Retina (tissue), 1 donor: ENCODE measurements at places on chromosomes 16 and 17.
A peak's percentile ranks its signal among the peaks of the same experiment; 100 is the strongest.

DNA sequence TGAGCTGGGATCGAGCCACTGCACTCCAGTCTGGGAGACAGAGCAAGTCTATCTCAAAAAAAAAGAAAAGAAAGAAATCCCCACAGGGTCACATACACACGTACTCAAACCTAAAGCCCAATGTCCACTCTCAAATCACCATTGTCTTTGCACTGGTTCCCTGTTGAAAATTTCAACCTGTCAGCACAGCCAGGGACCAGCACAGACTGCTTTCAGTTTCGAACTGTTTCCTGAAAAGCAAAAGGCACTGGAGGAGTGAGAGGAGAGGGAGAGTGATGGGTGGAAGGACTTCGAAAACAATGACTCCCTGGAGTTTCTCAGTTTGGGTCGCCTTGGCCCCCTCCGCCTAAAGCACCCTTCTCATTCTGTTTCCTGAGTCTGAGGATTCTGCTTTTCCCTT lies 9.0 kb upstream of the CD300C start:
- DNase-seq = no peak

DNA sequence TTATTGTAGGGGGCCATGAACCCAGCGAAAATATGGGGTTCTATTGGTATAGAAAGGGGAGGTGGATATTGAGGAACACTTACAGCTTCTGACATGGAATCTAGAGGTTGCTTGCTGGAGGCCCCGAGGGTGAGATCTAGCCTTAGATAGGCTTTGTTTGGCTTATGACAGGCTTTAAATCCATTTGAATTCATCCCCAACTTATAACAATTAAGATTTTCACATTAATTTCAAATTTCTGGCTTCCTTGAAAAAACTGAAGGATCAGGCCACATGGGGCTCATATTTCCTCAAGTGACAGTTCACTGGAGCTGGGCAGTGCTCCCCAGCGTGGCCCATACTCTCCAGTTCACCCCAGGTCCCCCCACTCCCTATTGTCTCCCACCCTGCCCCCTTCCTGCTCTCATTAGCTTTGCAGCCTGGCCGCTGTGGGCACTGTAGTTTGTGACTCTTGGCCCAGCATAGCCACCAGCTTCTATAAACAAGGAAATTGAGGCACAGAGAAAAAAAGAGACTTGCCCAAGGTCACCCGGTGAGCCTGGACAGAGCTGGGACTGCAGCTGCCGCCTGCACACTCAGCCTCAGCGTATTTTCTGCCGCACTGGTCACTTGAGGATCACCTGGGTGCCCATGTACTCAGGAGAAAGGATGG lies 19.8 kb upstream of the ADGRG1 start:
- DNase-seq = no peak

- DNase-seq = peak; percentile 87
Measured at GRCh38 chr17:55513885-55514590, 2.8 kb upstream of the SMIM36 start.

GRCh38 chr16:57628008-57628781 lies at the start of gene ADGRG1:
TSS of gene ADGRG1 (plus strand) at chr16:57628630. CDS start at chr16:57650288, 21,658 bp downstream.
- peak; percentile 77 for DNase-seq

DNA sequence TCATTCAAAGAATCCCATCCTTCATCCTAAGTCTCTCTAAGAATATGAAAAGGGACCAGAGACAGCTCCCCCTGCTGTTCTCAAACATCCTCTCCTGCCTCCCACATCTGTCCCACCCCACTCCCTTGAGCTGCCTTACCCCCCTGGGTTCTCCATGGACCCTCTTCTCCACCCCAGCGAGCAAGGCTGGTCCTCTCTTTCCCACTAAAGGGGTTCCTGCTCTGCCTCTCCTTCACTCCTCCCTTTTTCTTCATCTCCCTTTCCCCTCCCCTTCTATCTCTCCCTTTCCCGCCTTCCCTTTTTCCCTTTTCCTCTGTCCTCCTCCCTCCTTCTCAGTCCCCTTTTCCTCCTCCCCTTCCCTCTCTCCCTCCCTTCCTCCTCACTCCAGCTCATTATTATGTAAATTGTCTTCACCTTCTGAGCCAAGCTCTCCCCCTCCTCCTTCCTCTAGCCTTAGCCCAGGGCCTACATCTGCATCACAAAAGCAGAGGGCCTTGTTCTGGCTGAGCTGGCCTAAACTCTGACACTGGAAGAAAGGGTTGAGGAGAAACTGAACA lies 90.0 kb downstream of the GNAO1 start:
- DNase-seq = no peak

DNA sequence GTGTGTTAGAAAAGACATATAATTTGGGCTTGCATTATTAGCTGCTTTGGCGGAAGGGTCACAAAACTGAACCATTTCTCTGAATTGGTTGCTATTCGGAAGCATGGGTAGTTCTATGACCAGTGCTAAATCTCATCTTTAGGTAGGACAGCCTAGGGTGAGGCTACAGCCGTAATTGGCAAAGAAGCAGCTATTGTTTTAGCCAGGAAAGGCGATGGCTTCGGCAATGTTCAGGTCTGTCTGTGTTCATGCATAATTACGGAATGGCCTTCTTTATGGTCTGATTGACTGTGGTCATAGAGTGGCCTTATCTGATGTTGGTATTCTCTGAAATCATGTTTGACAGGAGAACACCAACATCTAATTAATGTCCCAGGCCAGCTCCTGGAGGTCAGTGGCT lies 368.4 kb upstream of the HSBP1 start:
- DNase-seq = no peak

GRCh38 chr17:9432134-9432885 lies 143.3 kb downstream of the STX8 start:
- no peak for DNase-seq

- DNase-seq = peak; percentile 90
Measured at GRCh38 chr17:78359997-78360370, at the start of gene SOCS3. TSS of gene SOCS3 (minus strand) at chr17:78360077. CDS start at chr17:78359095, 982 bp downstream.

DNA sequence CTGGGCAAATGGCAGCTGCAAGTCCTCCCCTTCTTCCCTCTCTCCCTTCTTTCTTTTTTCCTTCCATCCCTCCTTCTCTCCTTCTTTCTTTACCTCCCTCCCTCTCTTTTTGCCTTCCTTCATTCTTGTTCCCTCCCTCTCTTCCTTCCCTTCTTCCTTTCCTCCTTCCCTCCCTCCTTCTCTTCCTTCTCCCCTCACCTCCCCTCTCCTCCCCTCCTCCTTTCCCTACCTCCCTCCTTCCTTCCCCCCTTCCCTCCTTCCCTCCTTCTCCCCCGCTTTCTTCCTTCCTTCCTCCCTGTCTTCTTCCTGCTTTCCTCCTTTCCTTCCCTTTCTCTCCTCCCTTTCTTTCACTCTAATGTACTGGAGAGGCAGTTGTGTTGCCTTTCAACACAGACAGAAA lies 110.8 kb upstream of the SALL1 start:
- DNase-seq = no peak

DNA sequence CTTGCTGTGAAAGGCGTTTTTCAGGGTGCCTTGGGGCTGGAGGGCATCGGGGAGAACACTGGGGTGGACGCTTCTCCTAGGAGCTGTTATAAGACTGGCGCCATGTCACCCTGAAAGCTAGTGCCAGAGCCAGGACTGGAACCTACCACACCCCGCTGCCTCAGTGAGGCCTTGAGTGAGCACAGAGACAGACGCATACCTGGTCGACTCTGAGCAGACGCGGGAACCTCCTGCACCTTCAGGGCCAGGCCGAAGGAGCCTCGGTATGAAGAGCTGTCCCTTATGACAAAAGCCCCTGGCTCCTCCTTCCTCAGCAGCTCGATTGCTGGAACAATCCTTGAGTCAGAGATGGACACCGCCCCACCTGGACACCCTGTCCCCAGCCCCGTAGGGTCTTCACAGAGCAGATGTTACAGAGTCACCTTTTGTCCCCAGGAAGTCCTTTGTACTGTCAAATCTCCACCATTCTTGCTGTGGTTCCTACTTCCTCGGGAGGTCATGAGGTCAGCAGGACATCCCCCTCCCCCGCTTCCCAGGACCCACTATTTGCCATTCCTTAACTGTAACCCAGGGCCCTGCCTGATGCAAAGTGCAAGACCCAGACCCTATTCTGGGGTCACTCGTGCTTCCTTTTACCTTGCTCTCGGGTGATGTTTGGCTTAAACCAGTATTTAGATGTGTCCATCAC lies 17.0 kb downstream of the TNS4 start:
- no peak for DNase-seq

DNA sequence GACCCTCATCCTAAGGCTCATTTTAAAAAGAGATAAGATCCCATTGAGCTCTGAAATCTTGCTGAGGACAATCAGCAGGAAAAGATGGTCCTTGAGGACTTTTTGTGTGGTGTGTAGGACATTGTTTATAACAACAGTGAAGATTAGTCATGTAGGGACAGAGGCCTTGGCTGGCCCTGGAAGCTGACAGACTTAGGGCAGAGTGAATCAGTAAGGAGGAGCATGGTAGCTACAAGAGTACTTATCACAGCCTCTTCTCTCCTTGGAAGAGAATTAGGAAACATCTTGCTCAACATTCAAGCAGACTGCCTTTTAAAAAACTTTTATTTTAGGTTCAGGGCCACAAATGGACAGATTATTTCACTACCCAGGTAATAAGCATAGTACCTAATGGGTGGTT lies 665.9 kb upstream of the SALL1 start:
- no peak for DNase-seq

- no peak for DNase-seq
Measured at GRCh38 chr17:73142872-73143381, 21.9 kb upstream of the SSTR2 start.

- DNase-seq = no peak
Measured at GRCh38 chr16:49604602-49605001, 231.0 kb downstream of the C16orf78 start.

- no peak for DNase-seq
Measured at GRCh38 chr16:68395815-68396214, 52.5 kb downstream of the SMPD3 start.

DNA sequence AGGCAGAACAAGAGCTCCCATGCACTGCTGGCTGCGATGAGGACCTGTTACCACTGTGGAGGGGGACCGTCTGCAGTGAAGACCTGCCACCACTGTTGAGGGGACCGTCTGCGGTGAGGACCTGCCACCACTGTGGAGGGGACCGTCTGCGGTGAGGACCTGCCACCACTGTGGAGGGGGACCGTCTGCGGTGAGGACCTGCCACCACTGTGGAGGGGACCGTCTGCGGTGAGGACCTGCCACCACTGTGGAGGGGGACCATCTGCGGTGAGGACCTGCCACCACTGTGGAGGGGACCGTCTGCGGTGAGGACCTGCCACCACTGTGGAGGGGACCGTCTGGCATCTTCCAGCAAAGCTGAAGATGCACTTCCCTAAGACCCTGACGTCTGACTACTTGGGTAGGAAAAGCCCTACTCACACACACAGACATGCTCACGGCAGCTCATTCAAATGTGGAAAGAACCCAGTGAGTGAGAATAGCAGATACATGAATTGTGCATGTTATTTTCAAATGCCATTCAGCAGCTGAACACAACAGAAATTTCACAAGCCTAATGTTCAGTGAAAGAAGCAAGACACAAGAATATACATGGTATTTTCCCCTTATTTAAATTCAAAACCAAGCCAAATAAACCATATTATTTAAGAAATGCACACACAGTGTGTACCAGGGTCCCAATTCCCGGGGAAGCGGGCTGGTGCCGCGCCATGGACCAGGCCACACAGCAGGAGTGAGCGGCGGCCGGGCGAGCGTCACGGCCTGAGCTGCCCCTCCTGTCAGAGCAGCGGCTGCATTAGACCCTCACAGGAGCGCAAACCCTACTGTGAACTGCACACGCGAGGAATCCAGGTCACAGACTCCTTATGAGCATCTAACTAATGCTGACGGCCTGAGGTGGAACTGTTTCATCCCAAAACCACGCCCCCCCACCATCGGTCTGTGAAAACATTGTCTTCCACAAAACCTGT lies 64.2 kb upstream of the METRNL start:
- peak; percentile 56 for DNase-seq

DNA sequence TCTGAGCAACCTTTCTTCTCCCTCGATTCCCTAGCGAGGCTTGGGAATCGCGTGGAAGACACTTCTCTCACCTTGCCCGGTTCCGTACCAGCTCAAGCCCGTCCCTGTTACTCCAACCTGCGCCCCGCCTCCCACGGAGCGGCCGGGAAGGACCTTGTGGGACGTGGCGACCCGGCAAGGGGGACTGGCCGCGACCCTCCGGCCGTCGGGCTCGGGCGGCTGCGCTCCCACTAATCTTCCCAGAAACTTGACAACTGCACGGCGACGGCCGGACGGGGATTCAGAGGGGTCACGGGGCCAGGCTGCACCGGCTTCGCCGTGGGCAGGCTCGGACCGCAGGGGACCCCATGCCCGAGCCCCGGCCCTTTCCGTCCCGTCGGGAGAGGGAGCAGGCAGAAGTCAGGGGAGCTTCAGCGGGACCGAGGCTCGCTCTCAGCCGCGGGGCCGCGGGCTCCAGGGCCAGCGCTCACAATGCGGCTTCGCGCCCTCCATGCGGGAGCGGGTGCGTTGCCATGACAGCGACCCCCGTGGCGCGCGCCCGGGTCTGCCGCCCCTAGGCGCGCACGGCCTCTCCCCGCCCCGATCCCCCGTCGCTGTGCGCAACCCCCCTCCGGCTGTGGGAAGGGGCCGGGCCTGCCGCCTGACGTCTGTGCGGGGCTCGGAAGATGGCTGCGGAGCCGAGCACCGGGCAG lies at the start of gene SGSM2:
SGSM2 (plus strand) TSS at position 650 of the 692 bp plus-strand sequence. CDS start 188 bp downstream, outside the sequence.
- DNase-seq = peak; percentile 84

- DNase-seq = no peak
Measured at GRCh38 chr16:85274924-85275323, 162.7 kb upstream of the CIBAR2 start.

- DNase-seq = no peak
Measured at GRCh38 chr17:4540687-4541327, 14.4 kb downstream of the MYBBP1A start.

GRCh38 chr17:1787301-1787902 lies 25.5 kb downstream of the SERPINF1 start:
- no peak for DNase-seq

DNA sequence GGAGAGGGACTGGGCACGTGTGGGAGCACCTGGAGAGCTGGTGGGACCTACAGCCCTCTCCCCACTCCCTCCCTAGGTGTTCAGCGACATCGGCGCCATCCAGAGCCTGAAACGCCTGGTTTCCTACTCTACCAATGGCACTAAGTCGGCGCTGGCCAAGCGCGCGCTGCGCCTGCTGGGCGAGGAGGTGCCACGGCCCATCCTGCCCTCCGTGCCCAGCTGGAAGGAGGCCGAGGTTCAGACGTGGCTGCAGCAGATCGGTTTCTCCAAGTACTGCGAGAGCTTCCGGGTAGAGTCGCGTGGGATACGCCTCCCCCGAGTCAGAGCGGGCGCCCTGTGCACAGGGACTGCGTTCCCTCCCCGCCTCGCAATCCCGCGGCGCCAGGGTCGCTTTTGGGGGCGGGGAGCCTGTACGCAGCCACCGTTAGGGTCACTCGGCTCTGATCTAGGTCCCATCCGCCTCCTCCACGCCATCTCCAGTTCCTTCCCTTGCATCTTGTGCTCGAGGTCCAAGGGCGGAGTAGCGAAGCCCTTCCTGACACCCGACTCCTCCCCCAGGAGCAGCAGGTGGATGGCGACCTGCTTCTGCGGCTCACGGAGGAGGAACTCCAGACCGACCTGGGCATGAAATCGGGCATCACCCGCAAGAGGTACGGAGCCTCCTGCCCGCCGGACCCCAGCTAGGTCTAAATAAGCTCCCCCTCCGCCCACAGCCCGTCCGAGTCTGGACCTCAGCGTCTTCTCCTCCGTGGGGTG lies 13.0 kb downstream of the SARM1 start:
- peak; percentile 30 for DNase-seq
